ENCODE measurements at places on chromosomes 5 and 9. TPM values are rescaled to one million over a fixed set of nuclear protein-coding genes. Genes with fewer than 3 reads are reported as not detected.

DCAF10 gene
- 25.3 TPM for polyA plus RNA-seq

CA9 gene
- polyA plus RNA-seq: 3.7 TPM

PIP5KL1 gene
- 2.4 TPM for polyA plus RNA-seq

PCDHGB1 gene
- polyA plus RNA-seq: 2.6 TPM

LHX2 gene
- polyA plus RNA-seq: 283 TPM

MVB12B gene
- 42.1 TPM for polyA plus RNA-seq

ST8SIA4 gene
- polyA plus RNA-seq: 3.1 TPM

INSYN2B gene
- 1.0 TPM for polyA plus RNA-seq

SPINK13 gene
- not detected for polyA plus RNA-seq

SGCD gene
- polyA plus RNA-seq: 1.9 TPM

ANKRD33B gene
- polyA plus RNA-seq: 1.2 TPM

ADAMTS19 gene
- not detected for polyA plus RNA-seq

SLC36A2 gene
- polyA plus RNA-seq: not detected

IFNA13 gene
- polyA plus RNA-seq: not detected

NR4A3 gene
- 1.0 TPM for polyA plus RNA-seq

PCDHGB2 gene
- 4.7 TPM for polyA plus RNA-seq

SNX2 gene
- polyA plus RNA-seq: 18.1 TPM

GABRG2 gene
- 7.6 TPM for polyA plus RNA-seq

CDC20B gene
- polyA plus RNA-seq: 0.15 TPM

ZFAND5 gene
- 171 TPM for polyA plus RNA-seq

B4GALT7 gene
- polyA plus RNA-seq: 28.3 TPM

OR1Q1 gene
- not detected for polyA plus RNA-seq

CDH9 gene
- 0.37 TPM for polyA plus RNA-seq

NEUROG1 gene
- polyA plus RNA-seq: 22.3 TPM

HACD4 gene
- polyA plus RNA-seq: 0.34 TPM

CDX1 gene
- not detected for polyA plus RNA-seq

DBH gene
- 4.9 TPM for polyA plus RNA-seq

BRD8 gene
- 41.7 TPM for polyA plus RNA-seq

BARHL1 gene
- 14.4 TPM for polyA plus RNA-seq

FOXD4L5 gene
- polyA plus RNA-seq: not detected

FGF10 gene
- not detected for polyA plus RNA-seq

ARL14EPL gene
- not detected for polyA plus RNA-seq

PRR7 gene
- 10.9 TPM for polyA plus RNA-seq

KCNT1 gene
- polyA plus RNA-seq: 3.2 TPM

IPPK gene
- polyA plus RNA-seq: 6.9 TPM

SH3PXD2B gene
- 16.3 TPM for polyA plus RNA-seq

SPEF2 gene
- polyA plus RNA-seq: 0.19 TPM

RELL2 gene
- polyA plus RNA-seq: 13.1 TPM

PCDHA5 gene
- 0.32 TPM for polyA plus RNA-seq

ENTPD2 gene
- polyA plus RNA-seq: 66.8 TPM

FBP2 gene
- not detected for polyA plus RNA-seq

OR4F3 gene
- not detected for polyA plus RNA-seq
